HEK293T (cell line): ENCODE measurements at places on chromosomes 7 and 10.

GRCh38 chr10:13672548-13672947 is 85.8 kb downstream of the PRPF18 start:
- peak; percentile 43 for DNase-seq

DNA sequence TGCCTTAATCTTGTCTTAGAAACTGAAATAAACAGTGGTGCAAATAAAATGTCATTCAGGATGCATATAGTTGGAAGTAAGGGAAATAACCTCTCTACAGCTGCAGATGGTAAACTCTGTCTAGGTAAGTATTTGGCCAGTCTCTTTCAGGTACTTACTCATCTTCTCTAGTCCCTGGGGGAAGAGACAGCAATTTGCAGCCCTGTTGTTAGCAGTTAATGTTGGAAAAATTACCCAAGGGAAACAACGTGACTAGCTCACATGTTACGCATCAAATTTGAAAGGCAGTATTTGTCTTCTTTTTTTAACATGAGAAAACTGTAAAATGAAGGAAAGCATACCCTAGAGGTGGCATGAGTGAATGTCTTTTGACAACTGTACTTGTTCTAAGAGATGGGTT is 3.2 kb upstream of the HUS1 start:
- DNase-seq = no peak

DNA sequence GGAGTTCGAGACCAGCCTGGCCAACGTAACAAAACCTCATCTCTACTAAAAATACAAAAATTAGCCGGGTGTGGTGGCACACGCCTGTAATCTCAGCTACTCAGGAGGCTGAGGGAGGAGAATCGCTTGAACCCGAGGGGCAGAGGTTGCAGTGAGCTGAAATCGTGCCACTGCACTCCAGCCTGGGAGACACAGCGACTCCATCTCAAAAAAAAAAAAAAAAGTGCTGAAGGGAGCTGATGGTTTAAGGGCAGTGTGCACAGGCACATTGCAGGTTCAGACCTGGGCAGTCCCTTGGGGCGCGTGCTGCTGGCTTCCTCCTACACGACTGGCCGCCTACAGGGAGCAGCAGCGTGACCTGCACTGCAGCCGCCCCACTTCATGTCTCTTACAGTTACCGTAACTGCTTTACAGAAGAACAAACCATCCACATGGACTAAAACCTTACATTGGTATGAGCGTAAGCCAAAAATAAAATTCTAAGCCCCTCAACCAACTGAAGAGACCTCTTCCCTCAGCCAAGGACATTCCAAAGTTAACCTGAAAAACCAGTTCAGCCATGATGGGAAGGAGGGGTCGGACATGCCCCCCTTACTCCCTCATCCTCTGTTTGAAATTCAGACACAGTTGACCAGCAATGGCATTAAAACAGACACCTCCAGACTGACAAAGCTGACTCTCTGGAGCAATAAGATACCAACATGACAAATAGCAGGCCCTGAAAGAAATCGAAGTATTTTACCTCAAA is 262.2 kb downstream of the ZMYND11 start:
- DNase-seq = no peak

DNA sequence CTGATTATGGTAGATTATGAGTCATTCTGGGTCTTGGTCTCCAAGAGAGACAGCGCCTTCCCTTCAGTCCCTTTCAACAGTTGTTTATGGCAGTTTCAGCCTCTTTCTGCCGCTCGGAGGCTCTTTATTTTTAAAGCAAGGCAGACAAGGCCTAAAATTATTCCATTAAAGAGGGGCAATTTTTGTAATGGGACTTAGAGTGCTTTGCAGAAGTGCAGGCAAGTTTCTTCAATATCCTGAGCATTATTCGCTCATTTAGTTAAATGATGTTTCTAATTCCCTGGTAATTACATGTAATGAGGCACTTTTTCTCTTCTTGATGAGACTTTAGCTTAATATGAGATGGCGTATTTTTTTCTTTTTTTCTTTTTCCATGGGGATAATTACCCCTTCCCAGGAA is 33.6 kb downstream of the BUB3 start:
- DNase-seq = no peak

DNA sequence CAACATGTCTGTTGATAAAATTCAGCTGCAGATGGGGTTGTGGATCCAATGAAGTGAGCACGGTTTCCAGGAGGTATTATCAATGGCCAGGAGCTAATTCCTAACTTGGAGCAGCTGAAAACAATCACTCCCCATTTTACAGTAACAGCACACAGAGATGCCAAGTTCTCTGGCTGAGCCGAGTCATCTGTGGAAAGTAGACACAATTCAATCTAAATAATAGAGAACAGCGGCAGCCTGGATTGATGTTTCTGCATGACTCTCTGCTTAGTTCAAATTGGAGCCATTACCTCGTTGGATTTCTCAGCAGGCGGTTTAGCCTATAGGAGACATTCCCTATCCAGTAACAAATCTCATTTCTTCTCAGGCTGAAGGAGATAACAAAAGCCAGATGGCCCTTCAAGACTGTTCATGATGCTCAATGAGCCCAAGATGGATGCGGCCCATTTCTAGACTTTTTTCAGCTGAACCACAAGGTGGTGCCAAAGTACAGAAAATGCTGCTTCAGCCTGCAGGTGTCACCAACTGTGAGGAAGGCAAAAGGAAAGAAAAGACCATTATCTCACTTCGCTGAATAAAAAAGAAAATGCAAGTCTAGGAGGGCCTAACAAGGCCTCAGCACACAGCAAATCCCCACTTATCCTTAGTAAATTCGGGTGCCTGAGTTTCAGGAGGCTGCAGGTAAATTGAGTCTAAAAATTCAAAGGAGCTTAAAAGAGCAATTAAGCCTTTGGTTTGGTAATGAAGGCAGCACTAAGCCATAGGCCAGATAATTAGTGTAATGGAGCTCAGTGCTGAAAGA is 83.7 kb downstream of the SLC16A9 start:
- peak; percentile 65 for DNase-seq

- no peak for DNase-seq
Observed at GRCh38 chr7:44685723-44686122, 62.9 kb upstream of the ZMIZ2 start.

DNA sequence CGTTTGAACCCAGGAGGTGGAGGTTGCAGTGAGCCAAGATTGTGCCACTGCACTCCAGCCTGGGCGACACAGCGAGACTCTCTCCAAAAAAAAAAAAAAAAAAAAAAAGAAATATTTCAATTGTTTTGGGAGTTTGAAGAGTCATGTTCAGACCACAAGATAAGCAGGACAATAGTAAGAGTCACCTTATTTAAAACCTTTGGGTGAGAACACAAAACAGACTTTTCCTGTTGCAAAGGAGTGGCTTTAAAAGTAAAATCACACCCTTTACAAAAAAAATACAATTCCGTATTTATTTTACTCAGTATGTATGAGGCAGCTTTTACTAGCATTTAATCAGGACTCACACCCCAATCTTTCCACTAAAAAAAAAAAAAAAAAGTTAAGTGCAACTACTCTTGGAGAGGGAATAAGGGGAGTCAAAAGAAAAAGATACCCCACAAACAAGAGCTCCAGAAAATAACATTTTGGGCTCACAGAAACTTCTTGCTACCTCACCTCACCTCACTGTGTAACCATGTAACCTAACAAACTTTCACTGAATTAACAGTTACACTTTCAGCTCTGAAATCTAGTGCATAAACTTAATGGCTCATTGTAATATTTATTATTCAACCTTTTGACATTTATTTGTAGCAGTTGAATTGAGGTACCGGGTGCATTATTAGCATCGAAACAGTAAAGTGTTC is 11.2 kb downstream of the SKIDA1 start:
- DNase-seq = no peak

GRCh38 chr10:23793577-23793976 is 354.7 kb downstream of the OTUD1 start:
- DNase-seq = no peak

DNA sequence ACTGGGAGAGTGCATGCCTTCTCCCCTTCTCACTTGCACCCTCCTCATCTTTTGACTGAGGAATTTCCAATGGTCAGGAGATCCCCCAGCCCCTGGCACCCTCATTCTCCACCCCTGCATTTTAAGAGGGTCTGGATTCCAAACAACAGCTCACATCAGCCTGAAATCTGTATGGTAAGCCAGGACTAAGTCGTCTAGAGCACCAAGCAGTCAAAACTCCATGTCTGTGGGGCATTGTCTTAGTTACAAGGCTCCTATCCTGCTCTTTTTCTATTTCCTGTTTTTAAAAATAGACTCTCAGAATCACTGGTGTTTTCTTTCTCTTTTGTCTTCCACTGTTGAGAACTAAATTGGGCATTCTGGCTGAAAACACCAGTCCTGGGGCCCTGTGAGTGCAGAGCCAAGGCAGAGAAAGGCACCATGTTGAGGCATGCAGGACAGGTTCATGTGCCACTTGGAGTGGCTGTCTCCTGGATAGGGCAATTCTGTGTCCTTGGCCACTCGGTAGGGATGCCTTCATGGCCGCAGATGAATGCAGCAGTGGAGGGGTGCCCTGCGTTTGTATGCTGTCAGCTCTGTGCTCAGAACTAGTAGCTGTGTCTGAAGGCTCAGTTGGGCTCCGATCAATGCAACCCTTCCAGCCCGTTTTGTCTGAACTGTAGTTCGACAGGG is 216.6 kb upstream of the YAE1 start:
- no peak for DNase-seq

DNA sequence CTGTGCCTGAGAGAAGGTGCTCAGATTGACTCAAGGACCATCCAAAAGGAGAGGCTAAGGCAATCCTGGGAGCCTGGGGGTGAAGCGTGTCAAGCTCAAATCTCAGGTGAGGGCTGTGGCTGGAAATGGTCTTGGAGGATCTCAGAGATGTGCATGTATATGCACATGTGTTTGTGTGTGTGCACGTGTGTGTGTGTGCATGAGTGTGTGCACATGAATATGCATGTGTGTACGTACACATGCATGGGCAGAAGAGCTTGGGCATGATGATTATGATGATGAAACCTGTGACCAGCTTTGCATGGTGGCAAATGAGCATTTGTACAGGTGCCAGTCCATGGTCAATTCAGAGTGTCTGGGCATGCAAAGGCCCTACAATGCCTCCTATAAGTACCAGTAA is 326.6 kb downstream of the CXCL12 start:
- no peak for DNase-seq

DNA sequence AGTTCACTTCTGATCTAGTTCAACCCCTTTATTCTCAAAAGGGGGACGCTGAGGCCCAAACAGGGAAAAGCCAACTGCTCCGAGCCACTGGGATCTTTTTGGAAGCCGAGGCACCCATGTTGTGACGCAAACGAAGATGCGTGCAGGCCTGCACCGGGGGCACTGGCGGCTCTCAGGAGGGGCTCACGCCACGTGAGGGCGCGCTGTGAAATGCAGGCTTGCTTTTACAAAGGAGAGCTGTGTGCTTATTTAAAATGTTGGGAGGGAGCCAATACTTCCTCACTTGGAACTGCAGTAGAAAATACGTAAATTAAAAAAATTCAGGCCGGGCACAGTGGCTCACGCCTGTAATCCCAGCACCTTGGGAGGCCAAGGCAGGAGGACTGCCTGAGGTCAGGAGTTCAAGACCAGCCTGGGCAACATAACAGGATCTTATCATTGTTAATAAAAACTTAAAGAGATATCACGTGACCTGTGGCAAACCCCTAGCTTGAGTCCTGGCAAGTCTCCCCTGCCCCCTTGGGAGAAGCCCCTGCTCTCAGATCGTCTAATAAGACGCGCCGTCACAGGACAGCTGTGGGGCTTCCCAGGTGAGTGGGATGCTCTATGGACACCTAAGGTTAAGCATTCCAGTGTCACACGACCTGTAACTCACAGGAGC is 16.3 kb downstream of the BRI3 start:
- DNase-seq = no peak

DNA sequence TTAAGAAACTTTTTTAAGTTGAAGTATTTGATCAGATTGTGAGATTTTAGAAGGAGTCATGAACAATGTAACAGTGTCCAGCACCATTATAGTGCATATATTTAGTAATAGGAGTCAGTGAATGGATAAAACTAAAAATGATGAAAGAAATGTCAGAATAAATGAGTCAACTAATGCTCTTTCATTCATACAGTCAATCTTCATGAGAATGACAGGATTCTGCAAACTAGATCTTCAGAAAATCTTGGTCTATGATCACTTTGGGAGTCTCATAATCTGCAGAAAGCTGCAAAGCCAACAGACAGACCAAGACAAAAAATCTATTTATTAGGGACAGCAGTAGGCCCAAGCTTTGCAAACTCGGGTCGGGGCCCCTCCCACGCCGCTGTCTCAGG is 710 bp downstream of the RNLS start:
- no peak for DNase-seq

DNA sequence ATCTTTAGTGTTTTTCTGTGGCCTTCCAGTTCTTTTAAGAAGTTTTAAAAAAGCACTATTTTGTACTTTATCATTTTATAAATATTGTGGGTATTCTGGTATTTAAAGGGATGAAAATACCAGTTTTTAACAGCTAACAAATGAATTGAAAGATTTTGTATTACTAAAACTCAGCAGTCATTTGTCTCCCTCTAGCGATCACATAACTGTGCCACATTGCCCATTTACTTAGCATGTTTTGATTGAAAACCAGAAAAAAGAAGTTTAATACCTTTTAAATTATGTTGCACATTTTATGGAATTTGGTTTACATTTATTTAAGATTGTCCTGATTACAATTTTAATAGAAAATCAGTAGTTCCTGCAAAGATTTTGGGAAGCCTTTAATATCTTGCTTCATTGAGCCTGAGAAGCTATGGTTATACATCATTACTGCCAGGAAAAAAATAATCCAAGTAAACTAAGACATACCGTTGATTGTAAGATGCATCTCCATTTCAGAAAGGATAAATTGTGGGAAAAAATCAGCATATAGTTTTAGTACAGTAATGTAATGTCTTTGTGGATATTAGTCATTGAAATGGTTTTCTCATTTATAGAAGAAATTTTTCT is 34.9 kb downstream of the TAX1BP1 start:
- DNase-seq = peak; percentile 10

DNA sequence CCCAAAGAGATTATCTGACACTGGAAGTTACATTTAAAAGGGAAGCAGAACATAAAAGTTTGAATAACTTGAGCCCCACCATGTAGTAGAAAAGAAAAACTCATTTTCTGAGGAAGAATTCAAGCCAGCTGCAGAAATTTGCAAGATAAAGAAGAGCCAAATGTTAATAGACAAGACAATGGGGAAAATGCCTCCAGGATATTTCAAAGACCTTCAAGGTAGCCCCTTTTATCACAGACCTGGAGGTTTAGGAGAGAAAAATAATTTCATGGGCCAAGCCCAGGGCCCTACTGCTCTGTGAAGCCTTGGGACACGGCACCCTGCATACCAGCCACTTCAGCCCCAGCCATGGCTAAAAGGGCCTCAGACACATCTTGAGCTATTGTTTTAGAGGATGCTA is 18.4 kb upstream of the AKR1C1 start:
- DNase-seq = no peak

- DNase-seq = no peak
Observed at GRCh38 chr10:81065474-81065873, 527.8 kb downstream of the SH2D4B start.
